HuH-7 (cell line): ENCODE measurements at places on chromosomes 2 and 18.
A peak's percentile ranks its signal among the peaks of the same experiment; 100 is the strongest.

GRCh38 chr18:71505526-71505925, 1038.6 kb downstream of the CBLN2 start:
- no peak for DNase-seq

GRCh38 chr2:219736209-219736608, 108.8 kb downstream of the SLC4A3 start:
- DNase-seq = peak; percentile 51

GRCh38 chr2:159010963-159011362, 42.5 kb downstream of the TANC1 start:
- DNase-seq = no peak

DNA sequence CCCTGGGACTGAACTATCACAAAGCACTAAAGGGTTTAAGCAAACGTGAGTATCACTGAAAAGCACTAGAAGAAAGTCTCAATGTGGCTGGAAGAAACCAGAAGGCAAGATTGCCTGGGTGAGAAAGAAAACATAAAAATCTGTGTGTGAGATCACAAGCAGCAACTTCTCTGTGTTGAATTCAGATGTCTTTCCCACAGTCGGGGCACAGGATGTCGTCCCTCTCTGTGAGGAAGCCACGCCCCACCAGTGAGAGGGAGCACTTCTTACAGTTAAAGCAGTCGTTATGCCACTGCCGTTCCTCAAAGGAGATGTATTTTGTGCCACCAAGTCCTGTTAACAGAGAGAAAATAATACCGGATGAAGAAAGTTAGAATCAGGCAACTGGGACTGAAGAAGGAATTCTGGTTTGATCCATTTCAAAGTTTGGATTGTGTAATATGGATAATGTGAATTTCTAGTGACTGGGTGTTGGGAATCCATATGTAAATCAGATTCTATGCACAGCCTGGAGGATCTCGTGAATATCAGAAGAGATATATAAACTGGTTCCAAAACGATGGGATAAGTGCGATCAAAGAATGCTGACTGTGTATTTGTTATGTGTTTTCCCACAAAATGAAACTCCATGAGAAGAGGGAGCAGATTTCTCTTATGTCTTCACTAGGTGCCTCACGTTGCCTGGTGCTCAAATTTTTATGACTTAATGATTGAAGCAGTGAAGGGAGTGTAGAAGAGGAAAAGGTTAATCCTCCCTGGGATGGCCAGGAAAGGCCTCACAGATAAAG, 24.0 kb downstream of the C2orf49 start:
- no peak for DNase-seq

- DNase-seq = no peak
Measured at GRCh38 chr18:22847392-22847791, 85.7 kb upstream of the RBBP8 start.

GRCh38 chr18:36625386-36625785, 203.4 kb downstream of the TPGS2 start:
- no peak for DNase-seq

- no peak for DNase-seq
Measured at GRCh38 chr2:29174937-29175336, 59.7 kb downstream of the CLIP4 start.

- no peak for DNase-seq
Measured at GRCh38 chr2:98583276-98583675, 25.0 kb downstream of the COA5 start.

GRCh38 chr2:290090-290722, 2.3 kb upstream of the ALKAL2 start:
- peak; percentile 67 for DNase-seq

- DNase-seq = no peak
Measured at GRCh38 chr2:29010946-29011345, 29.8 kb downstream of the TOGARAM2 start.

- no peak for DNase-seq
Measured at GRCh38 chr2:120991441-120991840, 255.8 kb downstream of the GLI2 start.

DNA sequence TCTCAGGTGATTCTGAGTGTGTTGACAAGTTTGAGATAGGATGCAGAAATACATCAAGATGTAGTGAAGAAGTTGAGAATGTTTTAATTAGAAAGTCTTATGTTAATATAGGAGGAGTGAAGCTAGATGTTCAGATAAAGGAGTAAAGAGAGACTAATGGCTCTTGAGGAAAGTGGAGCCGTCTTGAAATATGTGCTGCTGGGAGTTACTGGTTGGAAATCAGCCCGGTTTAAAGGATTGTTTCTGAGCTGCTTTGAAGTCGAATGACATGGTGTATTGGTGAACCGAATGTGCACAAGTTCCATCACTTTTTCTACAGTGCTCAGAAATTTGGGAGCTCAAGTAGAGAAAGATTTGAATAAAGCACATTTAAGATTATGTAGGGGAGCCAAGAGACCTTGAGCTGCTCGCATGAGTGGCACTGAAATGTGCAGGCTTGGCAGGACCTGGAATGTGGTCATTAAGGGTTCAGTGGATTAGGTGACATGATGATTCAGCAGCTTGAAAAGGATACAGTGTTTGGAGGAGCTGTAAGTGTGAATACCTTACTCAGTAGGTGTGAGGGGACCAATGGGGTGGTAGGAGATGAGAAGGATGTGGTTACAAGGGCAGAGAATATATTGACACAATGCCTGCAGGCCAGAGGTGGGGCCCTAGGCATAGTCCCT, 68.6 kb downstream of the CAB39 start:
- no peak for DNase-seq

DNA sequence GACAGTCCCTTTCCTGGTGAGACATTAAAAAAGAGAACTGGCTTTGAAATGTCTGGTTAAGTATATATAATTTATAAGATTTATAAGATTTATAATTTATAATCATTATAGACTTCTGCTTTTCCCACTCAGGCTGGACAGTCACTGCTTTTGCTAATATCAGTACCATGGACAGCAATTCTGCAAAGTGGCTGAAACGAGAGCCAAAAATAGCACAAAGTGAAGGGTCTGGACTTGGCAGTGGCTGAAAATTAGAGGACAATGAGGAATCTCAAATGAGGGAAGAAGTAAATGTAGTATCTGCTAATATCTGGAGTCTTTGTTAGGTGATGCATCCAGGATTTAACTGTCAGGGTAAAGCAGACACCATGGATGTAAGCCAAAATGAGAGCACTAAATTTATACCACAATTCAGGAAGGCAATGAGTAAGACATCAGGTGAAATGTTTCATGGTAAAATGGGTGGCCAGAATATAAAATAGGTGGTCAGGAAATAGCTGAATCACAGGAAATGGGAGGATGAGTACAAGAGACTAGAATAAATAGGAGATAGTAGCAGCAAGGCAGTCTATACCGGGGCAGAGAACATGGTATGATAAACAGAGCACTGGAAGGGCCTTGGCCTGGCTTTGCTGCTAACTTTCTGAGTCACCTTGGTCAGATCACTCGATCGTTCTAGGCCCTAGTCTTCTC, 39.6 kb upstream of the BOD1L2 start:
- no peak for DNase-seq

- no peak for DNase-seq
Measured at GRCh38 chr18:78126106-78126505, 853.5 kb upstream of the SALL3 start.

DNA sequence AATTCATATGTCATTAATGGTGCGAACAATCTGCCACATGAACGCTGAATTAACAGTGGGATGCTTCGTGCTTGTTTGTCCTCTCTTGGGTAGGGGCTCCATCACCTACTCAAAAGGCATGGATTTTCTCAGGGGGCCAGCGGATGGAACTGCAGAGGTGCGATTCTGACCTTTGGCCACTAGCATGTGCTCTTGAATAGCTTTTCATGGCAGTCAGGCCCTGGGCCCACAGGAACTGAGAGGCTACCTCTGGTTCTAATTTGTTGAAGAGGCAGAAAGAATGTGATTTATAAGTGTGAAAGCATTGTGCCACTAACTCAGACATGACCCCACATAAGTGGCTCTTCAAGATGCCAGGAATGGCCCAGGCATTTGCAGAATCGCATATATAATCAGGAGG, 283.2 kb downstream of the INSIG2 start:
- DNase-seq = peak; percentile 26
